ENCODE measurements at places on chromosomes 1 and 21.
A peak's percentile ranks its signal among the peaks of the same experiment; 100 is the strongest.

DNA sequence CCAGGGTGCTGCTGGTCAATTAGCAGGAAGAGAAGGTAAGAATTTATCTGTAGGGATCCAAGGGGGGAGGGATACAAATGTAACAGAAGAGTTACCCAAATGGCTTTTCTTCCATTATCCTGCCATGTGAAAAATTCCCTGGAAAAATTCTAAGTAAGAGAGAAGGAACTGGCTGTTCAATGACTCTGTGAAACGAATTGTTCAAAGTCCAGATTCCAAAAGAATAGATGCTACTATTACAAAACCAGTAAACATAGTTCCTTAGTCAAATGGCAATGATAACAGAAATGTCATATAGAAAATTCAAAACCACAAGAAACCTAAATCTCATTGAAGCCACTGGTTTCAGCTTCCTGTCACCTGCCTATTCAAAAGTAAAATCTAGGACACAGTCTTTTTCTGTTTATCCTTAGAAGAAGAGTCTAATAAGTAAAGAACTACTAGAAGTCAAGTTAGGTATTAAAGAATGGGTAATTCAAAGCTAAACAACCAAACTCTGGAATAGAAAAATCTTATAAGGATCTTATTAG, 102.6 kb downstream of the ZNF644 start:
- DNase-seq = no peak

DNA sequence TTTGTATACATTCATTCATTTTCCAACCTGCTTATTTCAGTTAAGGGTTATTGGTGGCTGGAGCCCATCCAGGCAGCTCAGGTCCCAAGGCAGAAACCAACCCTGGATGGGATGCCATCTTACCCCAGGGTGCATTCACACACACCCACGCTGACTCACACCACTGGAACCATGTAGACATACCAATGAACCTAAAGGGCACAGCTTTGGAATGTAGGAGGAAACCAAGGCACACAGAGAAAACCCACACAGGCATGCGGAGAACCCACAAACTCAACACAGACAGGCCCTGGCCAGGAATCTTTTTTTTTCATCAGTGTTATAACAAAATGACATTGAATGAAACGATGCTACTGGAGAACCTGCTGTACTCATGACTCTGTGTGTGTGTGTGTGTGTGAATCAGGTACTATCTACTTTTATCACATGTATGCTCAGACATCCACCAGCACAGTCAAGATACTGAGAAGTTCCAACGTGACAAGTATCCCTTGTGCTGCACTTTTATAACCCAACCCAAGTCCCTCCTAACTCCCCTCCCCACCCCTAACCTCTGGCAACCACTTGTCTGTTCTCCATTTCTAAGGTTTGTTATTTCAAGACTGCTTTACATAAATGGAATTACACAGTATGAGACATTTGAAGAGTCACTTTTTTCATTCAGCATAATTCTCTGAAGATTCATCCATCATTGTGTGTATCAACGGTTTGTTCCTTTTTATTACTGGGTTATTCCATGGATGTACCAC, 286.8 kb upstream of the PLD5 start:
- DNase-seq = no peak

DNA sequence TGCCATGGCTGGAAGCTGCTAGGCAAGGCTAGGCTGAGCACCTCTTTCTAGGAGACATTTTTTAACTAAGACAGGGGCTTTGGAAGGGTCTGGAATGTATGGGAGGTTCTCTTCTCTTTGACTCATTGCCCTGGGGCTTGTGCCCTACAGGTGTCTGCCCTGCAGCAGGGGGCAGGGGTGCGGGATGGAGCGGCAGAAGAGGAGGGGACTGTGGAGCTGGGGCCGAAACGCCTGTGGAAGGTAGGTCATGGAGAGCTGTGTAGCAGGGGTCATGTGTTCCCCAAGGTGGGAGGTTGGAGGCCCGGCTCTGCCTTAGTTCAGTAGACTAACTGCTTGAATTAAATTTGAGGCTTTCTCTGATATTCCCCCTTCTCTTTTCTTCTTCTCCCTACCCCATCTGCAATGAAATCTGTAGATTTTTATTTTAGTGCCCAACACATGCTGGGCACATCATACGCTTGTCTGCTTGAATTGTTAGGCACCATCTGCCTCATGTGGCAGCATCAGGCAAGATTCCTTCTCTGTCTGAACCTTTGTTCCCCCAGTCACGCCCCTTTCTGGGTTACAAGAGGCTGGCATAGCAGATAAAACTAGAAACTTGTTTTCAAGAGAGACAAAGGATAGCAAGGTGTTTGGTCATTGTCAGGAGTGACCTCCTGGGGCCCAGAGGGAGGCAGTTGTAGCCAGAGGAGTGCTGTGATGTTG, 18.4 kb downstream of the PPFIA4 start:
- DNase-seq = no peak

DNA sequence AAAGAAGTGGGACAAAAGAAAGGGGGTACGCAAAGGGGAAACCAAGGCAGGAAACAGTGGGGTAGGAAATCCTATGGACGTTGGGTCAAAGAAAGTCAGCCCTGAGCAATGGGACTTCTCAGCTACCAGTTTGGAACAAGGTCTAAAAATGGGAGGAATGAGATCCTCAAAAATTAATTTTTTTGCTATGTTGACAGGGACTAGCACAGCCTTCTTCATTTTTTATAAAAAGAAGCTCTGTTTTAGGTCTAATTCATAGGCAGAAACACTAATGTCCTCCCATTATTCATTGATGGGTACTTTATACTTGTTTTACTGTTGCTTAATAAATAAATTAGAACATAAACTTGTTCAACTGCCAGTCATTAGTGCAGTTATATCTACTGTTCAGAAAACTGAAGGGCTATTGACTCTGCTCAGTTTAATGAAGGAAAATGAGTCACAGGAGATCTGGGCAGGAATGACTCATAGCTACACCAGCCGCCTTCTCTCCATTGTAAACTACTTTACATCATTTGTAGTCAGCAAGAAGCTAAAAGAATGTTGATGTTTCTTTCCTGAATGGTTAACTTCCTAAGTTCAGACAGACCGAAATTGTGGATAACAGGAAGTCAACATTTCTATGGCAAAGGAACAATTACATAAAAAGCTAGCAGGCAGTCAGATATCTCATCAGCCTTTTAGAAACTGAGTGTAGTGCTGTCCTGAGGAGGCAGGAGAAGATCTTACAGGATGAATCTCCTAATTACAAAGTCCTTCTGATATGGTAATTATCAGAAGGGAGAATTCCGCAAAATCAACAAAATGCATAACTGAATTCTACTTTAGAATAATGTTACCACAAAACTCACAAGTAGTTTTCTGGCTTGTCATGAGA, 356.4 kb upstream of the PKN2 start:
- no peak for DNase-seq

DNA sequence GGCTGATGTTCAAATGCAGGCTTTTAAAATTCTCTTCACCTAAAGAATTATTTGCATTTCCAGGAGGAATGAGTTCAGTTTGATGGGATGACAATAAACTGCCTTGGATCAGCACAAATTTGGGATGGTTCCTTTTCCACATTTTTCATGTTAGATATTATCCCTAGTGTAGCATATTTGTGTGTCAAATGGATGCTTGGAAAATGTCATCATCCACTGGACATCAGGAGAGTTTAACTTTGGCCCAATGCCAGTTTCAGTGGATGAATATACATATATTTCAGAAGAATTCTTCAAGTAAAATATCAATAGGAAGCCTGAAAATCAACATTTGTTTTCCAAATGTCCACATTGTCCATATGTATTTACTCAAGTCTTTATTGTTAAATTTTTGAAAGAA, 116.5 kb upstream of the COL24A1 start:
- DNase-seq = no peak

- DNase-seq = no peak
Observed at GRCh38 chr1:242196101-242196500, 197.2 kb upstream of the MAP1LC3C start.

GRCh38 chr21:38343691-38344090, 86.9 kb downstream of the KCNJ15 start:
- no peak for DNase-seq

GRCh38 chr1:103516283-103516682, 9.2 kb upstream of the RNPC3 start:
- DNase-seq = no peak

DNA sequence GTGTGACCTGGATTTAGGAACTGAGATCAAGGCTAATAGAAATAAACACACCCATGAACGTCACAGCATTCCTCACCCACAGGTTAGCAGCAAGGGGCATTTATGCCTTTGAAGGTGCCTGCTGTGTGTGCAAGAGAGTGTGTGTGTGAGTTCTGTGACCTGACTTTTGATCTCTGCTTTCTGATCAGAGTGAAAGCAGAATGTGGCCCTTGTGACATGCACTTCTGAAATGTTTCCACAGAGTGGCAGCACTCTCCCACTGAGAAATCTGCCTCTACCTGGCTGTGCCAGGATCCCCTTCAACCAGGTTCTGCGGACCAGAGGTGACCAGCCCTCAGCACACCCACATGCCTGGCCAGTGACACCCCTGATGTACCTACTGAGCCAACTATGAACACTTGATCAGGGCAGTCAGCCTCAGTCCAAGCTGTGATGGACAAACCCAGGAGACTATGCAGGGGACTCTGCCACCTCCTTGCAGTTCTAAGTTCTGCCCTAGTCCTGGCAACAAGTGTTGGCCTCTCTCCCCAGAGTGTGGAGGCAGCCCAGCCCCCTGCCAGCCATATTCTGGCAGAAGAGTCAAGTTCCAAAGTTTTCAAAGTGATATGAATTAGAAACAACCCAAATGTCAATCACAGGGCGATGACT, 41.0 kb downstream of the RXRG start:
- no peak for DNase-seq

DNA sequence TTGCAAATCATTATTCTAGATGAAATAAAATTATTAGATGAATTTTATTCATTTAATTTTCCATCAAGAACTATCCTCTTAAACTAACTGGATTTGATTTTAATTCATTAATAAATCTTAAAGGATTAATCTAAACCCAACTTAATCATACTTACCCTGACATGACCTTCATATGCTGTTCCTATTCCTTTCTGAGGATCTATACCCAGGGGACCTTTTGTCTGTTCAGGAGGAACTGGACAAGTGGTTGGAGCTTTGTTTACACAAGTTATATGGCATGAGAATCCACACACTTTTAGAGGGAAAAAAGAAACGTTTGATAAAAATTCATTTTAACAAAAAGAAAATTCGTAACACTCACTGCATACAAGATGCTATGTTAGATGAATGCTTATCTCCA, 95.2 kb downstream of the COQ8A start:
- DNase-seq = no peak

DNA sequence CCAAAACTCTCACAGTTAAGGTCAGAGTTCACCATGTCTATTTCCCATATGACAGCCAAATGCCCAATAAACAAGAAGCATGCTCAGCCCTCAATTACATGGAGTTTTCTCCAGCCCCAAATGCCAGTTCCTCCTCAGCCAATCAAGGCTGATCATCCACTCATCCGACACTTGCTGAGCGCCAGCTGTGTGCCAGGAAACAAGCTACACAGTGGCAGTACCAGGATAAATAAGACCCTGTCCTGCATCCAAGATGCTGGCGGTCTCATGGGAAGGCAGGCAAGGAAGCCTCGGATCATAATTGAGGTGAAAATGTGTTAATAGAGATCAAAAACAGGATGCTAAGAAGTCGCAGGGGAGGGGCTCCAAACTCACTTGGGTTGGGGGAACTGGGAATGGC, 7.7 kb downstream of the ZBTB17 start:
- no peak for DNase-seq

- no peak for DNase-seq
Observed at GRCh38 chr1:158035976-158036583, 42.6 kb downstream of the KIRREL1 start.

DNA sequence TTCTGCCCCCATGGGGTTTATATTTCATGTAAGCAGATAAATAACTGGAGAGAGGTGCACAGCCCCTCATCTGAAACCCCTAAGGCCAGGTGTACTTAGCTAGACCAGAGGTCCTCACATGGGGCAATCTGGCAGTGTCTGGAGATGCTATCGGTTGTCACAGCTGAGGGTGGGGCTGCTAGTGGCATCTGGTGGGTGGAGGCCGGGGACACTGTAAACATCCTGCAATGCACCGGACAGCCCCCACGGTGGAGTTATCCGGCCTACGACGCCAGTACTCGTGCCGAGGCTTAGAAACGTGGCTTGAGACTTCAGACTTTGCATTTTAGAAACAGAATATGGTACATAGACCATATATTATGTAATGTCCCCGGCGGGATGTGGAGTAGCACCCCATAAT, 186.5 kb upstream of the VAMP3 start:
- no peak for DNase-seq

DNA sequence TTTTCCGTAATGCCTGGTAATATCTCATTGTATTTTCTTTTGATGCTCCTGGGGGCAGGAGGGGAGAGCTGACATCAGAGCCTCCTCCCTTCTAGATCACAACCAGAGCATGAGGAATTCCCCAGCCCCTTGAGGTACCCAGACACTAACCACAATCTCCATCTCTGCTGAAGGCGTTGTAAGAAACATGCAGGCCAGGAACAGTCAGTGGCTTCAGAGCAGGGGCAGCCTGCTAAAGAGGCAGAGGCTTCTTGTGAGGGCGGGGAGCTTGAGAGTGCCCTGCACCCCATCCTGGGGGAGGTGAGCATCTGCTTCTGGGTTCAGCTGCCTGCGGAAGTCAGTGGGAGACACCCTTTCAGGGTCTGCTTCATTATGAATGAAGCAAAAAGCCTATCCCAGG, 19.0 kb downstream of the MAPKAPK2 start:
- peak; percentile 38 for DNase-seq

GRCh38 chr21:35020902-35021301, 28.2 kb downstream of the RUNX1 start:
- DNase-seq = no peak

DNA sequence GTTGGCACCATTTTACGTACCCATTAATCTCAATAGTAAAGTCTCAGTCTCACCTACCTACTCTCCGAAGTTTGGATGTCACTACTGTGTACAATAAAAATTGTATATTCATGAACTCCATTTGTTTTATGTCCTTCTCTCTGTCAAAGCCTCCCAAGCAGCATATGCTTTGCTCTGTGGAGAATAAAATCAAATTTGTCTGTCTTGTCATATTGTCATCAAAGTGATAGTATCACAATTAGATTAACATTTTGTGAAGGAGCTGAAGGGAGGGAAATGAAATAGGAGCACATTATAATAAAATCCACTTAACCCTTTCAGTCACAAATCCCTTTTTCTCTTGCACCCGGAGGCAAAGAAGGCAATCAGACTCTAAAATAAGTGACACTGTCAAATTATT, 177.1 kb upstream of the RRP15 start:
- no peak for DNase-seq

DNA sequence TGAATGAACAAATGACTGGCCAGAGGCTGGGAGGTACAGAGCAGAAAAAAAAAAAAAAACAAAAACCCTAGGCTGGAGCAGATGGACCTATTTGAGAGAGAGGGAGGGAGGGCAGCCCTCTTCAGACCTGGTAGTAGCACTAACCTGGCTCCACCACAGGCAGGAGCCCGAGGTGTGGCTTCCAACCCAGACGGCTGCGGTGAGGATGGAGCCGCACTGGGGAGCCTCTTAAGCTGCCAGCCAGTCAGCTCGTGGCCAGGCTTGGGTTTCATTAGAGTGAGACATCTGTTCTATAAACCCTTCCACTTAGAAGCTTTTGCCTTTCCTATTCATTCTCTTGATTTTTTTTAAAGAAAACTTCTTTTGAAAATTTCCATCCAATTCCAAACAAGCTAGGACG, 16.8 kb downstream of the LGR6 start:
- DNase-seq = no peak
